Osteocyte (in vitro differentiated cells): ENCODE measurements at places on chromosomes 3 and 15.

- DNase-seq = no peak
Measured at GRCh38 chr15:40871749-40872617, 2.1 kb downstream of the RHOV start.

DNA sequence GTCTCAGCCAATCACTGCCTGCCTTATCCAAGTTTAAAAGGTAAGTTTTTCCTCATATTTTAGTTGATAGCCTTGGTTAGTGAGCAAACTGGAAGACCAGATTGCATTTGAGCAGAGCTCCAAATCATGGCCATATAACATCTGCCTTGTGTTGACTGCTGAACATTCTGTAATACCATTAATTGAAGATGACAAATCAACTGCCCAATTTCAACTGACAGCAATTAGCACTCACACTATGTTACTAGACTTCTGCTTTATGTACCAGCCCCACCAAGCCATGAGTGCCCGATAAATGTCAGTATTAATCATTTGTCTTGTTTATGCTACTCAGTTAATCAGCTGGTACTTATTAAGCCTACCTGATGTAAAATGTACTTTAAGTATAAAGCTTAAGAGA is 83.1 kb downstream of the CGGBP1 start:
- DNase-seq = no peak

DNA sequence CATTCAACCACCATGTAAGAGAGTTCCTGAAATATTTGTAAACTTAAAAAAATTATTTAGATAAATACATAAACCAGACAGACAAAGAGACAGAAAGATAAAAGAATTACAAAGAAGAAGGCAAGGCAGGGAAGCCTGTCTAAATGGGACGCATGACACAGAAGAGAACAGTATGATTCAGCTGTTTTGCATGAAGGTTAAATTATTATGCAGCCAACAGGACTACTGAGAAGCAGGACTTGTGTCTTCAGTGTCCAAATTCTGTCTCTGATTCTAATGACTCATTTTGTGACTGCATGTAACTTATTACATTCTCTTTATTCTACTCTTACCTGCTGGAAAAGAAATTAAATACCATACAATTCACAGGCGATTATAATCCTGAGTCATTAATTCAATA is 340.4 kb upstream of the KCNMB2 start:
- no peak for DNase-seq

DNA sequence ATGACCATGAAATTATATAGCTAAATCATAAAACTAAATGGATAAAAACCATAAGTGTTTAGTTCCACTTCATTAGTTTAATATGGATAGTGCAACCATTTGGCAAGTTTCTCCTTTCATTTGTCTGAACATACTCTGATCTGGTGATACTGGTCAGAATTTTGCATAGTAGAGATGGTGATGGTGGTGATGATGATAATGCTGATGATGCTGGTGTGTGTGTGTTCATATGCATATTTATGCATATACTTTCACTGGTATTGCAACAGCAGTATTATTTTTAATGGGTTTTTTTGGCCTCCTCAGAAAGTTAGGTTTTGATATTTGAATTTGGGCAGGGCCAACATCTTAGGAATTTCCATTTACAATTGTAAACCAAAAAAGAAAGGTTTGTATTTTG is 76.4 kb downstream of the SLMAP start:
- DNase-seq = no peak

DNA sequence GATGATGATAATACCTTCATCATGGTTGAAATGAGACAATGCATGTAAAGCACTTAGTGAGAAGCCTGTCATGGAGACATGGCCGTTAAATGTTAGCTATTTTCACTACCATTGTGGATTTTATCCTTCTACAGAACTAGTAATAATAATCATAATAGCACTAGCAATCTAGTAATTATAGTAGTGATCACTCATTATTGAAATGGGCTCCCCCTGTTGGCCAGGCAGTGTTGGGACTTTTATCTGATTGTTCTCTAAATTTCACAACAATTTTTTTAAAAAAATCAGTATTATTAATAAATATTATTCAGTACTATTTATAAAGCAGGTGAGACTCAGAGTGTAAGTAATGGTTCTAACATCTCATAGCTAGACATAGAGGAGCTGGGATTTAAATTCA is 396.3 kb downstream of the IL5RA start:
- no peak for DNase-seq

DNA sequence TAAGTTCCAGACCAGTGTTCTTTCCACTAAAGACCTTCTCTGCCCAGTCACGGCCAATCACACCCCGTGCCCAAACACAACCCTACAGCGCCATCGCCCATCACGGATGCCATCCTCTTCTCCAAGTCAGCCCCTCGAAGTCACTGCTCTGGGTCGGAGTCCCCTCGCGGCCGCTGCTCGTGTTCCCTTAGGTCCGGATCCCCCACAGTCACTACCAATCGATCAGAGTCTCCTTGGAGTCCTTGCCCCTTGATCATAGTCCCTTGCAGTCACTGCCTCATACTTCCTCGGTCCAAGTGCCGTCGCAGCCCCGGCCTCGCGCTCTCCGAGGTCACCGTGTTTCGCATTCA is 461 bp downstream of the PCYT1A start:
- no peak for DNase-seq

DNA sequence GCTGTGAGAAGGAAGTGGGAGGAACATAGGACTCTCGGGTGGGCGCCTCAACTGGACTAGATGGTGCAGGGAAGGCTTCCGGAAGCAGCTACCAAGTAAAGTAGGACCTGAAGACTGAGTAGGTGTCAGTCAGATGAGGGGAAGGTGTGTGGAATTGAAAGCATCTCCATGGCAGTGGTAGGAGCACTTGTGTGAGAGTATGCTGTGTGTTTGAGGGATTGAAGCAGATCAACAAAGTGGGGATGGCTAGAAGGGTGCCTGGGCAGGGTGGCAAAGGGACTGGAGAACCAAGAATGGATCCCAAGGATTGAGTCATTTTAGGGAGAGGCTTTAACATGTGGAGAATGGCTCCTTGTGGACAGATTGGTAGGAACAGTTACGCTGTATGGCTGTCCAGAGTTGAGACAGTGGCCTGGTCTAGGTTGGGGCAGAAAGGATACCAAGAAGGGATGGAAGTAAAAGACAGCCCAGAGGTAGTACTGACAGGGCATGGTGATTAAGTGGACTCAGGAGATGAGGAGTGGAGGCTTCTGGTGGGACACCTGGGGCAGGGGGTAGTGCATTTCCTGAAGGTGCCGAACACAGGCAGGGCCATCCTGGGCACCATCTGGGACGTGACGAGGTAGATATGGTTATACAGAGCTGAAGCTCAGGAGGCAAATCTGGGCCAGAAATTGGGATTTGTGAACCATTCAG is 1.5 kb downstream of the UQCC5 start:
- DNase-seq = peak; percentile 42

GRCh38 chr3:99537416-99537815 is 101.0 kb upstream of the COL8A1 start:
- no peak for DNase-seq

DNA sequence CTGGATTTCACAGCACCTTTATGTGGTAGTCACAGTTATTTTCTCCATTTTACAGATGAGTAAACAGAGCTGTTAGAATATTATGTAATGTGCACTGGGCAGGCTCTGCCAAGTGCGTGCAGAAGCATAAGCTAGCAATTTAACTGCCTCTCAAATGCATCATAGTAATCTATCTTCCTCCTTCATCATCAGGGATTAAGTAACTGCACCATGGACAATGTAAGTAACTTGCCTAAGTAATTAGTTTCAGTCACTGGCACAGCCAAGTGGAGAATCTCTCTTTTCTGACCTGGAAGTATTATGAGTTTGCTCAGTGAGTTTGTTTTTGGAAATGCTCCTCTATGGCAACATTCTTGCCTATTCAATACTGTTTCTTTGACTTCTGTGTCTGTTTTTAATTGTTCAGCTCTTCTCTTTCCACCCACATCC is 260.5 kb downstream of the PTPRG start:
- DNase-seq = no peak

GRCh38 chr15:46265664-46266347 is 631.0 kb downstream of the SQOR start:
- no peak for DNase-seq

DNA sequence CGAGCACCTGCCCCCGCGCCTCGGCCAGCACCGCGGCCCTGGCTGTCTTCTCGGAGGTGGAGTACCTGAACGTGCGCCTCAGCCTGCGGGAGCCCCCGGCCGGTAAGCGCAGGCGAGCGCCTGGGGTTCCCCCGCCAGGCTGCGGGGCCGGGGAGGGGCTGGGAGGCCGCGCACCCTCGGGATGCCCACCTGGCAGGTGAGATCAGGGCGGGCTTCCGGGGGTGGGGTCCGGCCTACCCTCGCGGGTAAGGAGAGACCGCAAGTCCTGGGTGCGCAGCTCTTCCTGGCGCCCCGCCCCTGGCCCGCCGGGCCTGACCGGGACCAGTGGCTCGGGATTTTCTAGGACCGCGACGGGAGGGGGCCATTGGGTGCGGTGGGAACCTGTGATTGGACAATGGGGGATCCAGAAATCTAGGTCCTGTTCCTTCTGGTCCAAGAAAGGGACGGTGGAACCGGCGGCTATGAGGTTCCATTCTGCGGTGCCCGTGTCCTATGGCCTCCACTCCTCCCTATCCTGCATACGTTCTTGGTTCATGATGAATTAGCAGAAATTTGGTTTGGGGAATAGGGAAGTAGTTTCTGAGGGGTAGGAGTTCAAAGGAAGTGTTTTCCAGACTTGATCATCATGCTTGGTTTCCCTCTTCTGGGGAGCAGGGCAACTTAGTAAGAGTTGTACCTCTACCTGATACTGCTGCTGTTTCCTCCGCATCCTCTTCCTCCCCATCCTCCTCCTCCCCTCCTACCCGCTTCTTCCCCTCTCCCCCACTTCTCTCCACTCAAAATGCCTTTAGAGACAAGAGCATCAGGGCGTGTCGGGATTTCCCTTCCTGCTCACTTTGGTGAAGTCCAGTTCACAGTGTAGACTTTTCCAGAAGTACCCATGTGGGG is 808 bp downstream of the ARRDC4 start:
- peak; percentile 85 for DNase-seq

DNA sequence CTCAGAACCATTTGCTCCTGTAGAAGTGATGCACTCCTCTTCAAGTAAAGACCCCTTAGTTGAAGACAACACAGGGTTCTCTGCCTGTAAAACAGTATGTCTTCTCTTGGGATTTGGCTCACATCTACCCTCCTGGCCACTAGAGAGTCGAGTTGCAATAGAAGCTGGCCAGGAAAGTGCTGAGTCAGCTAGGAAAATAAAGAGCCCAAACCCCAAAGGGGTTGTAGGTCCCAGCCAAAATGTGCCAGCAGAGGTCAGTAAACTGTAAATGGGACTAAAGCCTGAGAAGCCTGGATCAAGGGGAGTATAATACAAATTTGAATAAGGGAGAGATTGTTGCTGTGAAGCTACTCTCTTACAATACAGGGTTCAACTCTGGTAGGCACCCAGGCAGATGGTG is 37.2 kb upstream of the THBS1 start:
- no peak for DNase-seq

- no peak for DNase-seq
Measured at GRCh38 chr15:101187820-101188636, 63.8 kb downstream of the CHSY1 start.

- no peak for DNase-seq
Measured at GRCh38 chr3:158845765-158846350, 44.0 kb downstream of the MFSD1 start.

GRCh38 chr15:49495993-49496753 is 73.1 kb downstream of the FGF7 start:
- no peak for DNase-seq

- no peak for DNase-seq
Measured at GRCh38 chr15:67897646-67898339, 57.9 kb upstream of the RNU6-1 start.

DNA sequence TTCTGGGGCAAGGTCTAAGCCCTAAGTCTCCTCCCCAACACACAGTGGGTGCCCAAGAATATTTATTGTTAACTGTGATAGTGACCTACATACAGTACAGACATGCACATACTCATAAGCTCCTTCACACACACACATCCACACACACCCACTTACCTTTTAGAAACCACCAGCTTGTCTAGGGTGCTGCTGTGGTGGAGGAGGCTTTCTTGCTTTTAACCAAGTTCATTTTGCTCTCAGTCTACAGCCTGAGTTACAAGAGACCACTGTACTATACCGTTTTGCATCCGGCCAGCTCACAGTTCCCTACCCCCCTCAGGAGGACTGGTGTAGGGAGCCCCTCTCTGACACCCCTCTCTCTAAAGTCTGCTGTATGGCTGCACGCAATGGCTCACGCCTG is 16.7 kb downstream of the DAPK2 start:
- no peak for DNase-seq

- DNase-seq = no peak
Measured at GRCh38 chr15:47300596-47300995, 416.7 kb upstream of the SEMA6D start.

- DNase-seq = no peak
Measured at GRCh38 chr3:50453907-50454306, 49.5 kb downstream of the CACNA2D2 start.

- DNase-seq = no peak
Measured at GRCh38 chr3:127716384-127716783, 43.6 kb downstream of the ABTB1 start.

GRCh38 chr3:184031187-184031792 is at the start of gene HTR3D:
HTR3D (plus strand) TSS chr3:184031742; CDS start chr3:184031742, 0 bp downstream.
- DNase-seq = no peak

DNA sequence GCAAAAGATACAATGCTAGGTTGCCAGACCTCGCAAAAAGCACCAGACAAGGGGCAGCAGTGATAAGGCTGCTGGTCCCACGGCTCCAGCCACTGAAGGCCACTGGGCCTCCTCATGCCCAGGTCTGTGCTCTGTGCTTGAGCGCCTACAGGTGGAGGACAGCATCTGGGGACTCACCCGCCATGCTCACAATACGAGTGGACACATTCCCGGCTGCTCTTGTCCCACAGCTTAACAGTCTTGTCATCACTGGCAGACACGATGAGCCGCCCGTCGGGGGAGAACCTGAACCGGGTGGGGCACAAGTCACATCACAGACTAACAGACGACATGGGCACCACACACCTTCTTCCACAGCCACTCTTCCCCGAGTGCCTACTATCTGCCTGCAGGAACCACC is 7.4 kb downstream of the POC1A start:
- no peak for DNase-seq

- no peak for DNase-seq
Measured at GRCh38 chr3:65412588-65412987, 626.1 kb downstream of the MAGI1 start.

GRCh38 chr3:149572796-149573414 is 84.9 kb downstream of the WWTR1 start:
- DNase-seq = no peak

DNA sequence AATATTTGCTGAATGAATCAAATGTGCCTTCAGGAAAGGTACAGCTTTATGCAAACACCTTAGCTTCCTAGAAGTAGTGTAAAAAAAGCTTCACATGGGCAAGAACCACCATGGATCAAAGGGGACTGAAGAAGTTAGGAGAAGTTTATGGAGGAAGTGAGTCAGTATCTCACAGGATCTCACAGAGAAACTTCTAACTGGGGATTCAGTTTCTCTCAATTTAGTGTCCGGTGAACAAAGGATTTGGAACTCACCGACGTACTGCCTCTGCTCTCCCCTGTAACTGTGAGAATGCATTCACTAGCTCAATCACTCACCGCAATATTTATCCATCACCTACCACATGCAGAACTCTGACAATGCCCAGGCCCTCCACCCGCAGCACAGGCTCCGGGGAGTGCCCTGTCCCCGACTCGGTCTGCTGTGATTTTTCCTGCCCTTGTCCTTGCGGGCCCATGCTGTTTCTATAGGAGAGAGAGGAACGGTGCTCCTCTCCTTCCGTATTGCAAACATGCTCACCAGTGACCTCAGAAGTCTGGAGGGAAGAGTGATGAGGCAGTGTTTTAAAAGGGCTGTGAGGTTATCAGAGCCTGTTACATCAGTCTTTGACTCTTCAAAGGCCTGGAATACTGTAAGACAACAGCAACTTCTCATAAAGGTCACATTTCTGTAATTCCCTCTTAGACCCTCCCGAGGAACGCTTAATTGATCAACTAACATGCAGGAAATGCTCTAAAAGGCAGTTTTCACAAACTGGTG is 222.5 kb upstream of the ICE2 start:
- no peak for DNase-seq
